ELF-1 (cell line): ENCODE measurements at places on chromosomes 3 and 15.

DNA sequence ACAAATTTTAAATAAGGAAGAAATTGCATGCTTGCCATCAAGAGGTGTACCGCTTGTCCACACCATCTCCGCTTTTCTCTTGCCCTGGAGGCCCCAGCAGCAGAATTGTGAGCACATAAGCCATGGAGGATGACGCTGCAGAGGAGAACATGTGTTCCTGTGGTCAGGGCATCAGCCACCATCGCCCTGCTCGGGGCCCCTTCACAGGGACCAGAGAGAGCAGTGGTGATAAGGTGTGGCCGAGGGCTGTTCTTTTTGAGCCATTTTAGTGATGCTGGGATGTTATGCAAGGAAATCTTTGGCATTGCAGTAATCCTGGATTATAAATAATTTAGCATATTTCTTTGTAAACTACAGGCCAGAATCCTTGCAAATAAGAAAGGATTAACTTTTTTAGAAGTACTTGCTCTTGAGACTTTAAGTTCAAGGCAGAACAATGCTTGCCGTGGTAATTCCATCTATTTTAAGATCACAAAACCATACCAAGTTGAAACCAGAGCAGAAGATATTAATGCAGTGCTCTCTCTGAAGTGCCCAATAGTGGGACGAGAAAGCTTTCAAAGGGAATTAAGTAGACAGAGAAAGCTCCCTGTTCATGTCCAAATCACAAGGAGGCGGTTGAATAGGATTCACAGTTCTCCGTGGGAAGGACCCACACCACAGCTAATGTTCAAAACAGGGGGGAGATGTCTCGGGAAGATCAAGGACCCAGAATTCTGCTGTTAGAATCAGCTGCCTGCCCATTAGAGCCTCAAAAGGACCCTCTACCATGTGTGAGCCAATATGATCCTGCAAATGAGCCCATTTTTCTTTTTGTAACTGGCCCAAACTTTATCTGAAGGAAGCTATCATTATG is 338.5 kb downstream of the RORA start:
- no peak for DNase-seq

DNA sequence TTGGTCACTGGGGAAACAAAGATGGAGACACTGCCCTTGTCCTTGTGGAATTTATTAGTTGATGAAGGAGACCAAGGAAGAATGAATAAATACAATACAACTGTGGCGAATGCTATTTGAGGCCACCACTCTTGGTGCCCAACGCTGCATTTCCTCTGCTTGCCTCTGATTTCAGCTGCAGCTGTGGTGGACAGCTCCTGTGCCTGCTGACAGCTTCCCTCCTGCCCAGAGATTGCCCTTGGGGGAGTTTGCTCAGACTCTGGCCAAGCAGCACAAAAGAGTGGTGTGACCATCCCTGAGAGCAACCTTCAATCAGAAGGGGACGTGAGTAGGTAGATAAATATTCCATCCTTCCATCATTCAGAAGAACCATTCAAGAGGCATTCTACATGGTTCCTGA is 64.6 kb upstream of the FHIT start:
- DNase-seq: peak; percentile 64

DNA sequence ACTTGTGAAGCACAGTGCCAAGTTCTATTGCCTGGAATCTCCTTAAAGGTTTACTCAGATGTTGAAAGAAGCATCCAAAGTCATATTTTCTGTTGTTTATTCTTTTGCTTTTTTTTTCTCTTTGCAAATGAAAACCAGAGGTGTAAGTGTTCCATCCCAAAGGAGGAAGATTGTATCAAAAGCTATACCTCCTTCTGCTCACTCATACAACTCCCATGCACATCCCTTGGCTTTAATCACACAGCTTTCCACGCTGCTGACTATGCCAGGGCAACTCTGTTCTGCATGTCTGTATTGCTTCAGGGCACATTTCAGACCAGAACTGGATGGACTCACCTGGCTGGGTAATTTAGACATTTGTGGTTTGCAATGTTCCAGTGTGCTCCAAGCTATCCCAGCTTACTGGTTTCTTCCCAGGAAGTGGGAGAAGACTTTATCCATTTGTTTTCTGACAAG is 399.6 kb upstream of the TBL1XR1 start:
- peak; percentile 49 for DNase-seq

DNA sequence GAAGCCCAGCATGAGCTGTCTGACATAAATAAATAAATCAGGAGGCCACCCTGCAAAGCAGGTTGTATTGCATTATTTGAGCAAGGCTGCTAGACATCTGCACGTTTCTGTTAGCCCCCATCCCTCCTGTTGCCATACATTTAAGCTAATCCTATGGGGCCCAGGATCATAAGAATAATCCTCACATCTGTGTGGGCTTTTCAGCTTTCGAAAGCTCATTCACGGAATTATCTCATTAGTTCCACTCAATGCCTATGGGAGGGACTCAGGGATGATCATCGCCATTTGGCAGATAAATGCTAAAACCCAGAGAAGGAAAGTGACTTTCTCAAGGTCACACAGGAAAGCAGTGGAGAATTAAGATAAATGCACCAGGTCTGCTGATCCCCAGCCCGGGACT is 123.4 kb downstream of the TLE3 start:
- DNase-seq: no peak

DNA sequence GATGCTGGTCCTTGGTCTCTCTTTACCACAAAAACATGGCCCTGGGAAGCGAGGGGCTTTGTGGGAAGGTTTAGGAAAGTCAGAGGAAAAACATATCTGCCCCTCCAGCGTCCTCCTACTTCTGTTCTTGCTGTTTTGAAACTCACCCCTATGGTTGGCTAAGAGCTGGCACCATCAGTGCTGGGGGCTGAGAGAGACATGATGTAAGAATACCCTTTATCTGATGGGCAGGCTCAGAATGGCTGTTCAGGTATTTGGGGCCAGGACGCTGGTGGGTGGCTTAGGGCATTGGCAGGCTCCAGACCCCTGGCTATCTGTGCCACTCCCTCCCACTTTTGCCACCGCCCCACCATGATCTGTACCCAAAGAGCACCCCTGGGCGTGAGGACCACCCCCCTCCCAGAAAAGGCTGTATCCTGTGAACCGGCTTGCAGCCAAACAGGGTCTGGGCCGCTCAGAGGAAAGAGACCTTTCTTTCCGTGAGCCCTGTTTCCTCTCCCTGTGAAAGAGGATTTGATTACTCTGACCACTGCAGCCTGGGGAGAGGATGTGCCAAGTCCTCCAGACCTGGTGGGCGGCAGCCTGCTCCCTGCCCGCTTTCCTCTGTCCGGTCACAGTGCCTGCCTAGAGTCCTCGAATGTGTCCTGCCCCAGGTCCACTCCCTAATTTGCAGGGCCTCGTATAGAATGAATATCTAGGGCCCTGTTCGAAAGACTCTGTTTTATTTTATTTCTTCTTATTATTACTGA is 61.3 kb upstream of the SLC6A6 start:
- DNase-seq: no peak

- DNase-seq: no peak
Observed at GRCh38 chr3:117786349-117786748, 1076.8 kb downstream of the TUSC7 start.

DNA sequence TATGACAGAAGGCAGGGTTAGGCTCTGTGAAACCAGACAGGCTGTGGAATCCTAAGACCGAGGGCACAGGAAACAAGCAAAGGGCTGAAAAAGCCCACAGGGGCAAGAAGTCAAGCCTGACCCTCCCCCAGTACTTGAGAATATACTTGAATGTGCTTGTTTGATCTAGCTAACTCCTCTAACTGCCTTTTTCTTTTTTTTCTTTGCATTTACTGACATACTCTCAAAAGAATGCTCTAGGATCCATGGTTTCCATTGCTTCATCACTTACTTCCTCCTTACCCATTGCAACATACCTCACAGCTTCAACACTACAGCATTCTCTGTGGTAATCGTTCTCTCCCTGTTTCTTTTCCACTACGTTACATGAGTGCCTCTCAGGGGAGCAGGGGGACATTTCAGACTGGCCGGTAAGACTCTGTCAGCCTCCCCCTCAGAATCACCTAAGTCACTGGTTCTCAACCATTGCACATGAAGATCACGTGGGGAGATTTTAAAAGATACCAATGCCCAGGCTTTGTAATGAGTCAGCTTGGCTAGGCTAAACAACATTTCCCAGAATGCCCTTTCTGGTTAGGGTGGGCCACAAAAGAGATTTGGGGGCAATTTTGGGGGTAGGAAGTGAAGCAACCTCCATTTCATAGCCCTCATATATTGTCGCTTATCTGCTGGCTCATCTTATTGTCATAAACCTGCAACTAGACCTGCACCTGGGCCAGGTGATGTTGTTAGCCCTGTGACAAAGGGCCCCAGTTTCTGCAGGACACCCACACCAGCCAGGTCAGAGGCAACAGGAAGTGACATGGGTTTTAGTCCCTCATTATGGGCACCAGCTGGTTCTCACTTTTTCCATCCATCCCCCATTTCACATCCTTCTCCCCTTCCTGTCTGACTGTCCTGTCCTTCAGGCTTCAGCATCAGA is 24.6 kb upstream of the RSL24D1 start:
- peak; percentile 7 for DNase-seq

DNA sequence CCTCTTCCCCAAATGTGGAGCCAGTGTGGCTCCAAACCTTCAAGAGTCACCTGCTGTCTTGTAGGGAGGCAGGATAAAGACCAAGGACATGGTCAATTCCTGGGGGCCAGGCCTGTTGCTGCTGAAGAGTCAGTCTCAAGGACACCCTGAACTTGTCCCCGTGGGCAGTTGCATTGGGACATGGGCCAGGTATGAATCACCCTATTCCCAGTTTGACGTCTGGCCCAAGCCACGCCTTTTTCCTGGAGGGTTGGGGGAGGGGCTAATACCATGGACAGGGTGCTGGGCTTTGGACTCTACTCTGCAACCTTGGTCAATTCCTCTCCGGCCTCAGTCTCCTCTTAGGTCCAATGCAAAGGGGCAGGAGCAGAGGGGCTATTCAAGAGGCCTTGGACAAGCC is 10.4 kb downstream of the ATP2B2 start:
- no peak for DNase-seq

DNA sequence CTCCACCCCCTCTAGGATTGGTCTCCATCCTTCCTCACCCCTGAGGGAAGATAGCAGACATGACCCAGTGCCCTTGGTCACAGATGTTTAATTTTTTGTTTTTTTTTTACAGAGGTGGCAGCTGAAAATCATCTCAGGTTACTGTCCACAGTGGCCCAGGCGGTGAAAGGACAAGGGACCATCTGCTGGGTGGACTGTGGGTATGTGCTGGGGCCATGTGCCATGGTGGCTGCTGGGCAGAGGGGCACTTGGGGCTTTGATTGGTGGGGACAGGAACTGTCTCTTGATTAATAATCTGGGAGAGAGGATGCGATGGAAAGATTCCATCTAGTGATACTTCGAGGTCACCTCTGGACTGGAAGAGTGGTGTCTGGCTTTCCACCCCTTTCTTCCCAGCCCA is 25.4 kb downstream of the PDIA5 start:
- DNase-seq: no peak

DNA sequence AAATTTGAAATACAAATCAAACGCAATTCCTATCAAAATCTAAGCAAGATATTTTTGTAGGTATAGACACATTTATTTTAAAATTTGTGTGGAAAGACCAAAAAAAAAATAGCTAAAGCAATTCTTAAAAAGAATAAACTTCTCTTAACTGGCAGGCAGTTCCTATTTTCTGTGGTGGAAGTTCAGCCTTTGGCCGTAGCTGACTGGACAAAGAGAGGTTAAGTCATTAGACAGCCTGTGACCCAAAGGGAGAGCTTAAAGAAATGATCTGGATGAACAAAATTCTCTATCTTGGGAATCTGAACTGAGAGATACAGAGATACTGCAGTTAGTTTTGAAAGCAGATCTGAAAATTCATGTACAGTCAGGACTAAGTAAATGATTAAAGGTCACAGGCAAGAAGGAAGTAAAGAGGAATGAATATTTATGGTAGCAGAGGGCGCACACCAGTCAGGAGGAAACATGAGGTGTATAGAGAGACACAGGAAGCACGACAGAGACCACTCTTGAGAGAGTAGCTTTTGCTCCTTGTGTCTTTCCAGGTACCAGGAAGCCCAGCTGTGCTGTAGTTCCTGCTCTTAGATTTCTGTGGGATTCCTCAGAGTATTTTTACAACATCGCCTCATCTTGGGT is 57.5 kb downstream of the TPRG1 start:
- no peak for DNase-seq

DNA sequence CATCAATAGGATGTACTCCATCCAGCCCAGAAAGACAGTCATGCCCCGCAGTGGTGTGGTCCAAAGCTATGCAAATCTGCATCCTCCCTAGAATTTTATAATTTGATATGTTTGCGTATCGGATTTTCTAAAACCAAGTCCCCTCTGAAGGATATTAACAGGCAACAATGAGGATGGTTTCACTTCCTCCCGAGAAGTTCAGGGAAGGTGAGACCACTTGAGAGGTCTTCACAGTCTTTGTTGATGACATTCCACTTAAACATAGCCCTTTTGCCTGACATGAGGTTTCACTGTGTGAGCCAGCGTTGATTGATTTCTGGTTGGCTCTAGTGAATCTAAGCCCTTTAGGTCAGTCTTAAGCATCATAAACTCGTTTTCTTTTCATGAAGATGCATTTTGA is 276.1 kb downstream of the NR2F2 start:
- no peak for DNase-seq

DNA sequence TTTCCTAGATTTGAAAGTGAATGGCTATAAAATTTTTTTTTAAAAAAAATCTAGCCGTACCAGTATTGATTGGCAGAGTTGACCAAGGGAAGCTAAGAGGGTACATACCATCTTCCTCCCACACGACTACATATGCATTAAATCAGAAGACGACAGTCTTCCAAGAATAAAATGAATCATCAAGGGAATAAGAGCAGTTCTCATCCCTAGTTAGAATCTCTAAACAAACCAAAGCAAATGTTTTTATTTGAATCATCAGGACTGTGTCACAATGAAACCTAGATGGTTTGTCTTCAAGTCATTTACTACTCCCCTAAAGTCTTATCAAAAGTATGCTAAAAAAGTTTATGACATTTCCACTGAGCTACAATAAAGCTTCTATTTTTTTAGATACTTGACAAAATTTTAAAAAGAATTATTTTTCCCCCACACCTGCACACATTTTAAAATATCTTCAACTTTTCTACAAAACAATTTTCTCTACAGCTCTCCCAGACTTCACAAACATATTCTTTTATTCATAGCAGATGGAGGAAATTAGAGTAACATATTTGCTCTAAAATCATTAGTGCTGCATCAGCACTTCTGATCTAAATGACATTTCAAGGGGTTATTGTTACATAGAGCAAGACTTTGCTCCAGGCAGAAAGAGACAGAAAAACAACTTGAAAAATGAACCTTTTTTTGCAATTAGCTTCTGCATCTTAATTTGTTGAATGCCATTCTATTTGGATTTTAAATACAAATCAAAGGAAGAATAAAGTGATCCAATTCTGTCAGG is 547.1 kb downstream of the FHIT start:
- no peak for DNase-seq

- DNase-seq: no peak
Observed at GRCh38 chr15:66755298-66756068, 53.4 kb downstream of the SMAD6 start.
